Activated T-helper 17 cell treated with anti-CD3 and anti-CD28 coated beads, Interleukin-2, amount 50 U/mL, for 72 hours (primary cell): ENCODE measurements at places on chromosomes 1 and 21. TPM values are rescaled to one million over a fixed set of nuclear protein-coding genes. Genes with fewer than 3 reads are reported as not detected.
A peak's percentile ranks its signal among the peaks of the same experiment; 100 is the strongest.

Gene TCP10L
- 0.73 TPM for total RNA-seq

GRCh38 chr1:26161415-26162219, 2.7 kb downstream of the FAM110D start:
- no peaks in the 10 kb centered on the region for H3K4me1 ChIP-seq
- no peaks in the 10 kb centered on the region for H3K36me3 ChIP-seq
- H3K27me3 ChIP-seq, result peaks cover 22% of the 10 kb centered on the region
- peak overlapping the region; percentile 42 for H3K4me3 ChIP-seq
- ATAC-seq, result peak; percentile 49
- no peak overlapping the region for H3K27ac ChIP-seq

- H3K4me3 ChIP-seq, result peak overlapping the region; percentile 79
- peak overlapping the region; percentile 99 for H3K27ac ChIP-seq
- H3K27me3 ChIP-seq, result no peaks in the 10 kb centered on the region
- H3K4me1 ChIP-seq, result peaks cover 71% of the 10 kb centered on the region
- H3K36me3 ChIP-seq, result peaks cover 68% of the 10 kb centered on the region
Measured at GRCh38 chr1:66373157-66373591, 160.8 kb upstream of the SGIP1 start.

Gene KLHL21
- total RNA-seq, result 32.3 TPM

- no peak overlapping the region for H3K4me3 ChIP-seq
- ATAC-seq, result no peak
- H3K36me3 ChIP-seq, result no peaks in the 10 kb centered on the region
- H3K27me3 ChIP-seq, result no peaks in the 10 kb centered on the region
Measured at GRCh38 chr21:45830221-45830640, 151.3 kb upstream of the COL6A1 start.

- H3K36me3 ChIP-seq, result no peaks in the 10 kb centered on the region
- ATAC-seq, result no peak
- no peaks in the 10 kb centered on the region for H3K27me3 ChIP-seq
- H3K4me1 ChIP-seq, result no peaks in the 10 kb centered on the region
Measured at GRCh38 chr1:69733061-69733460, 165.3 kb downstream of the LRRC7 start.

- ATAC-seq, result peak; percentile 59
- H3K27me3 ChIP-seq, result peaks cover 8% of the 10 kb centered on the region
Measured at GRCh38 chr1:170929835-170930554, 5.3 kb upstream of the MROH9 start.
